Activated naive CD4-positive, alpha-beta T cell treated with anti-CD3 and anti-CD28 coated beads for 36 hours (primary cell): ENCODE measurements at places on chromosomes 16 and 17. TPM values are rescaled to one million over a fixed set of nuclear protein-coding genes. Genes with fewer than 3 reads are reported as not detected.

DNA sequence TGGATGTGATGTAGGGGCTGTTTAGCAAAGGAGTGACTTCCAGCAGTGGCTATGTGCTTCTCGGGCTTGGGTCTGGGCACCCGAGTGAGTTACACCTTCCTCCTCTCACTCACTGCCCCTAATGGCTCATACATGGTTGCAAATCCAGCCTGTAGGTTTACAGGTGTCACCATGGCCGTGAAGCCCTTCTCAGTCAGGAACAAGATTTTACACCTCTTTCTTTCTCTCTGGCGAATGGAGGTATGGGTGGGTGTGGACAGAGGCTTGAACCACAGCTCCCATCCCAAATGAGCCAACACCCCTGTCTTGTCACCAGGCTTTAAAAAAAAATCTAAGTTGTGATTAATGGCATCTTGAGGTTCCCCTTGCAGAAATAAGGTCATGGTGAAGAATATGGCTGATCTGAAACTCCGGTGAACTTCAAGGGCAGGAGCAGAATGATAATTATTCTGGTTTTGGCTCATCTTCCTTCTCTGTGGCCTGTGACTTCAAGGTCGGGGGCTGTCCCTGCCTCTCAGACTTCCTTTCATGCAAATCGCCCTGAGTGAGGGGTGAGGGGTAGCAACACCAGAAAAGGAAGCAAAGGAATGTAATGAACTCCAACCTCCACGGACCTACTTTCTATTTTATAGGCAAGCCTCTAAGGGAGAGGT, 331.2 kb downstream of the MAF start:
- DNase-seq: peak; percentile 90
- H3K36me3 ChIP-seq: no peaks in the 10 kb centered on the region
- H3K27me3 ChIP-seq: peaks cover 29% of the 10 kb centered on the region
- peak overlapping the region; percentile 30 for H3K4me3 ChIP-seq

DNA sequence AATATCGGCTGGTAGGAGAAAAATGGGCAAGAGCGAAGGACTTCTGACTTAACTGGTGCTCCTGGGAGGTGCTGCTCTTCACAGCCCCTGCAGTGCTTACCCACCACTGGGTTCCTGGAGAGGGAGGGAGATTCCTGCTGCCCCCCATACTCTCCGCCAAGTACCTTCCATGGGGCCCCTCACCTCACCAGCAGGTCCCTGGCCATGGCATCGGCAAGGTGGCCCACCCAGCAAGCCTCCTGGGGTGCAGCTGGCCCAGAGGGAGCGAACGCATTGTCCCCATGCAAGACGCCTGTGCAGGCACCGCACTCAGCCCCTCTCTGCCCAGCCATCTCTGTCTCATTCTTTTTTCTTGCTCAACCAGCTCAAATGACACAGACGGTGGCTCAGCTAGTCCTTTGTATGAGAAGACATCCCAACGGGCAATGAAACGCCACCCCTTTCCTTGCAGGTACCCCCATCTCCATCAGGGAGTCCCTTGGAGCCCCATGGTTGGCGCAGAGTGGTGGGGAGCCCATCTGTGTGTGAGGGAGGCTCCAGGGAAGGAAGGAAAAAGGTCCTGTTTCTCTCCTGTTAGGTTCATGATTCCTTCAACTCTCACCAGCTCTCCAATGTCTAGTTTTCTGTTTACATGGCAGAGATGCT, 9.6 kb upstream of the ALDH3A1 start:
- H3K27ac ChIP-seq: no peak overlapping the region
- no peaks in the 10 kb centered on the region for H3K27me3 ChIP-seq
- H3K4me3 ChIP-seq: no peak overlapping the region
- H3K4me1 ChIP-seq: peaks cover 3% of the 10 kb centered on the region
- H3K36me3 ChIP-seq: no peaks in the 10 kb centered on the region

PGP gene
- total RNA-seq: 12.2 TPM

AOC3 gene
- 1.4 TPM for total RNA-seq

DNA sequence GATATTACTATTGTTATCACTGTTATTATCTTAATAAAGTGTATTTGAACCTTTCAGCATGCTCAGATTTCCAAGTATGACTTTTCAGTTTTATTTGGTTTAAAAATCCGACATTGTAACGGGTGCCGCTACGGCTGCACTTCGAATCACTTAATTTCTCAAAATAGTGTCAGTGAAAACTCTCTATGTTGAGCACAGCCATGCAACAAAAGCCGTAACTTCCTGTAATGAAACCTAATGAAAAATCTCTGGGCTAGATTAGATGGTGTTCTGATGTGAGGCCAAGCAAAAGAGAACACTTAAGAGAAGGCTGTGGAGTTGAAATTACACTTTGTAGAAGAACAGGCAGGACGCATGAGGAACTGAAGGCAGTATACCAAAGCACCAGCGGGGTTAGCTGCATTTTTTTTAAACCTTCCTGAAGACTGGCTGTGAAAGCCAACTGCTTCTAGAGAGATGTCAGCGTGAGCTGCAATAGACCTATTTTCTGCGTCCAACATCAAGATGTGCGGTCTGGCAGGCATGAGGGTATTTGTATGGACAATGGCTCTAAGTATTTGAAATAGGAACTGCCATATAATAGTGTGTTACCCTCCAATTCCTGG, 1545.0 kb upstream of the GOT2 start:
- H3K4me3 ChIP-seq: no peak overlapping the region
- no peaks in the 10 kb centered on the region for H3K27me3 ChIP-seq
- H3K4me1 ChIP-seq: no peaks in the 10 kb centered on the region
- H3K36me3 ChIP-seq: no peaks in the 10 kb centered on the region

GRCh38 chr17:19579192-19579761, 45.6 kb downstream of the SLC47A1 start:
- H3K36me3 ChIP-seq: no peaks in the 10 kb centered on the region
- no peak overlapping the region for H3K27ac ChIP-seq

GRCh38 chr16:85420501-85421337, 192.4 kb upstream of the GSE1 start:
- H3K27me3 ChIP-seq: no peaks in the 10 kb centered on the region
- no peak overlapping the region for H3K27ac ChIP-seq
- DNase-seq: peak; percentile 71
- no peaks in the 10 kb centered on the region for H3K36me3 ChIP-seq
- no peak overlapping the region for H3K4me3 ChIP-seq
- H3K4me1 ChIP-seq: peaks cover 4% of the 10 kb centered on the region

SEC14L5 gene
- not detected for total RNA-seq

GRCh38 chr16:50425648-50426047, 56.9 kb upstream of the BRD7 start:
- H3K27ac ChIP-seq: no peak overlapping the region
- no peaks in the 10 kb centered on the region for H3K36me3 ChIP-seq
- DNase-seq: no peak
- H3K4me1 ChIP-seq: no peaks in the 10 kb centered on the region
- H3K4me3 ChIP-seq: no peak overlapping the region
